ENCODE measurements at places on chromosomes 6 and 20.
A peak's percentile ranks its signal among the peaks of the same experiment; 100 is the strongest.

DNA sequence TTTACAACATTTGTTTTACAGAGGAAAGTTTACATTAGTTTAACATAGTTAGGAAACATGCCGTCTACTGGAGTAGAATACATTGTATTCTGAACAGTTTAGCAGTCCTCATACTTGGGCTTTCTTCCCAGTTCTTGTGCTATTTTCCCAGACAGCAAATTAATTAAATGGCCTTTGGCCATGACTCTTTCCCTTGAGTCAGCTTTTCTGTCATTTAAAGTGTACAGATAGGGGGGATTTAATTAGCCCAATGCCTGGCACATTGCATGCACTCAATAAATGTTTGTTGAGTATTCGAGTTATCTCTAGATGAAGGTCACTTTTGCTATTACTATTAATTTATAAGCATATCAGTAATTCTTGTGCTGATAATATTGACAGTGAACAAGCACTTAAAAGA, 1.6 kb downstream of the TMEM244 start:
- no peak for DNase-seq

DNA sequence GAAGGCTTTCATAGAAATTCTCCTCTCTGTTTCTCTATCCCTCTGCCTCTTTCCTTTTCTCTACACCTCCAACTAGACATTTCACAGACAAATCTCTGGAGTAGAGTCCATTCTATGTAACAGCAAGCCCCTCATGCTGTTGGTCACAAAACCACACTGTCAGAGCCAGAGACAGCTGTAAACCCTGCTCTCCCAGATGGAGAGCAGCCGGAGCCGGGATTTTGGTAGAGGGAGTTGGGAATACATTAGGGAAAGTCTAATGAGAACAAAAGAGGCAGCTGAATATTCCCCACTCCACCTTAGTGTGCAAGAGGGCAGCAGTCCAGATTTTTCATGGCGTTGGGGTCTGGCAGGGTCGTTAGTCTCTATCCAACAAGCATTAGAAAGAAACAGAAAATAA, 68.3 kb upstream of the EDN1 start:
- no peak for DNase-seq

DNA sequence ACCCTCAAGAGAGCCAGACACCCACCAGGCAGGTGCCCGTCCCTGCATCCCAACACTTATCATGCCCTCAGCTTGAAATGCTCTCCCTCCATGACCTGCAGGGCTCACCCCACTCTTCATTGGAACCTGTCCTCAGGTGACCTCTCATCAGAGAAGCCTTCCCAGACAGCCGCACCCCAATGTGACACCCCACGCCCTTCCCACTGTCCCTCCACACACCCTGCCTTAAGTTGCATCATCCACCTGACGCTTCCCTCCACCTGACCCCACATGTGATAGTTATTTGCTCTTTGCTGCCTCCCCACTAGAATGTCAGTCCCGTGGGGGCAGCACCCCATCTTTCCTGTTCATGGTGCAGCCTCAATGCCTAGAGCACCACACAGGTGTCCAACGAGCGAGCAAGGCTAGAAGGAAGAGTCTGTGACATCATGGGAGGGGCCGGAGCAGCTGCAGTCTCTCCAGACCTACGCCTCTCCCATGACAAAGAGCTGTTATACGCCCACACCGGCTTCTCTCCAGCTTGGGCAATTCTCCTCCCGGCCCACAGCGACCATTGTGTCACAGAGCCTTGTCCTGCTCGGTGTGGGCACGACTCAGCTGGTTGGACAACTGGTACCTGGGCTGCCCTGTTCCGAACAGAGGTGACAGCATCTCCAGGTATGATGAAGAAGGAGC, 58.2 kb downstream of the NFATC2 start:
- peak; percentile 91 for DNase-seq

DNA sequence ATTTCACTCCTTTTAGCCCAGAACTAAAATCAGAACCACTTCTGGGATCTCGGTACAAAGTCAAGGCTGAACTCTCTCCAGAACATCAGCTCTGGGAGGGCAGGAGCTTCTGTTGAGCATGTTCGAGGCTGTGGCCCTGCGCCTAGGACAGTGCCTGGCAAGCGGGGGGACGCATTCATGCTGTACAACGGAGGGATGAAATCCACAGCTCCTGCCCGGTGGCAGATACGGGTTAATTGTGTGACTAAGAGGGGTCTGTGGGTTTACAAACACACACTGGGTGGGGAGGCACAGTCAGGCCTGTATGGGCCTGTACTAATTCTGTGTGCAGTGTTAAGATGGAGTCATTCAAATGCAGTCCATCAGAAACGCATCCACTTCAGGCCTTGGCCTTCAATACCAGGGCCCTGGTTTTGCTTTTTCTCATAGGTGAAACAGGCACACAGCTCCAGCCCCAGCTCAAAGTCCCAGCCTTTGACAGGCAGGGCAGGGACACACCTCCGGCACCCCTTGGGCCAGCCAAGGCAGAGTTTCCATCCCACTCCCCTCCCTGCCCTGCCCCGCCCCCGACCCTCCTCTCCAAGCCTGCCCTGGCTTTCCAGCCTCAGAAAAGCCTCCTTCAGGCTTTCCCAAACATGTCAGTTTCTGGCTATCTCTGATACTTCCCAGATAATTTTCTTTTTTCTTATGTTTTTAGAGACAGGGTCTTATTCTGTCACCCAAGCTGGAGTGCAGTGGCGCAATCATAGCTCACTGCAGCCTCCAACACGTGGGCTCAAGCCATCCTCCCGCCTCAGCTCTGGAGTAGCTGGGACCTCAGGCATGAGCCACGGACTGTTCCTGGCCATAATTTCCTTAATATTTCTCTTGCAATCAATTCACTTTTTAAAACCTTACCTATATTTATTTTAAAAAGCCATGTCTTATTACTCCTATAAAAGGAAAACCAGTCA, 109.8 kb downstream of the SULF2 start:
- DNase-seq, result no peak

DNA sequence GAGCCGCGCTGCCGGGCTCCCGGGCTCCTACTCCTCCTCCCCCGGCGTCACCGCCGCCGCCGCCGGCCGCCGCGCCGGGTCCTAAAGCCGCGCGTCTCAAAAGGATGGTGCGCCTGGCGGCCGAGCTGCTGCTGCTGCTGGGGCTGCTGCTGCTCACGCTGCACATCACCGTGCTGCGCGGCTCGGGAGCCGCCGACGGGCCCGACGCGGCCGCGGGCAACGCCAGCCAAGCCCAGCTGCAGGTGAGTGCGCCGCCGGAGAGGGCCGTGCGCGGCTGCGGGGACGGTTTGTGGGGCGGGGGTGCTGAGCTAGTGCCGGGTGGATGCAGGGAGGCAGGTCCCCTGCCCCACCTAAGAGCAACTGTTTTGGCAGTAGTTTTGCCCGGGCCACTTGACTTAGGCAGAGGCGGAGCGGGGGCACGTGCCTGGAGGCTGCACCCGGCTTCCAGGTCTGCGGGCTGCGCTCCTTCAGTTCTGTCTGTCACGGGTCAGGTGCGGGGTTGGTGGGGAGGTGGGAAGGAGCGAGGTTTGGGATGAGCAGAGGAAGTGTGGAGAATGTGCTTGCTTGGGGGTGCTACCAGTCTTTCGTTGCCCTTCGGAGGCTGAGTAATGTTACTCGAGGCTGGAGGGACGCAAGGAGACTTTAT, 722 bp downstream of the ISM1 start:
- DNase-seq, result peak; percentile 88

DNA sequence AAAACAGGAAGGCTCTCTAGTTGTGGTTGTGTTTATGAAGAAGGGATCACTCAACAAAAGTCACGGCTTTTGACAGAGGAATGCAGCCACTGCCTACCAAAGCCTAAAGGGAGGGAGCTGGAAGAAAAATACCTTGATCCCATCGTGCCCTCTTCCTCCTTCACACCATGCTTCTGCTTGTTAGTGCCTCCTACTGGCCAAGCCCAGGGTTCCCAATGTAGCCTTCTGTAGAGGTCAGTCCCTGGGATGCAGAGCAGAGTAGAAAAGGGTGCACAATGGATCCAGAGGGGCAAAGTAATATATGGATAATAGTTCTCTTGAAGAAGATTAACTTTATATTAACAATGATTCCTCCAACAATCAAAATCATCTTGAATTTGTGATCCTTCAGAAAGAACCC, 293.5 kb upstream of the FERMT1 start:
- no peak for DNase-seq

GRCh38 chr6:37207903-37208456, 38.0 kb downstream of the PIM1 start:
- peak; percentile 72 for DNase-seq

DNA sequence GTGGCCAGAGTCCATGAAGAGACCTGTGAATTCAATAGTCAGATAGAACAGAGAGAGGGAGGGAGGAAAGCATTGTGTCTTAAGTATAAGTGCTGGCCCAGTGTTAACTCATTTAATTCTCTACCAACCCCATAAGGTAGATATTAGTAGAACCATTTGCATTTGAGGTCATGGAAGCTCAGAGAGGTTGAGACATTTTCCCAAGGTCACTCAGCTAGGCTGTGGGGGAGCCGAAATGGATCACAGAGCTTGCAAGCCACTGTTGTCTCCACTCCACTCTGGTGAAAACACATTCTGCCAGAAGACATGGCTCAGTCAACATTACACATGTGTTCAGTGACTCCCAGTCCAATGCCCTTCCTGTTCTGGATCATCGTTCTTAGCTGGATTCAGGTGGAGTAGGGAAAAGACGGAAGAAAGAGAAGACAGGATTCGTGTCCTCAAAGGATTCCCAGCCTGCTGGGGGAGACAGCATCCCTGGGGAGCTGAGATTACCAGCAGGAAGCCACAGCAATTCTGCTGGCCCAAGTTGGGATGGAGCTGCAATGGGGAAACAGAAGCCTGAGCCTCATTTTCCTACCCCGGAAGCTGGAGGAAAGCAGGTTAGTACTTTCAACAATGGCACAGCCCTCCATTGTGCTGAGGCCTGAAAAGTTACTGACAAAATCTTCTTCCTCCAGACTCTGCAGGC, 27.0 kb upstream of the MDGA1 start:
- no peak for DNase-seq

DNA sequence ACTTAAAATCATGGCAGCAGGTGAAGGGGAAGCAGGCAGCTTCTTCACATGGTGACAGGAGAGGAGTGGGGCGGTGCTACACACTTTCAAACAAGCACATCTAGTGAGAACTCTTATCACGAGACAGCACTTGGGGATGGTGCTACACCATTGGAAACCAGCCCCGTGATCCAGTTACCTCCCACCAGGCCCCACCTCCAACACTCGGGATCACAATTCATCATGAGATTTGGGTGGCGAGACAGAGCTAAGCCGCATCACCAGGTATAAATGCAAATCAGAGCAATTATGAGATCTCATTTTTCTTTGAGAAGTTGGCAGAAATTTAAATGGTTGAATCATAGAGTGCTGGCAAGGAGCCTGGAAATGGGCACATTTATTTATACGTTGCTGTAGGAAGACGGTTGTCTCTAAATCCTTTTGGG, 31.4 kb downstream of the IGF2R start:
- no peak for DNase-seq

GRCh38 chr20:47857187-47857568, 71.9 kb upstream of the SULF2 start:
- peak; percentile 37 for DNase-seq

DNA sequence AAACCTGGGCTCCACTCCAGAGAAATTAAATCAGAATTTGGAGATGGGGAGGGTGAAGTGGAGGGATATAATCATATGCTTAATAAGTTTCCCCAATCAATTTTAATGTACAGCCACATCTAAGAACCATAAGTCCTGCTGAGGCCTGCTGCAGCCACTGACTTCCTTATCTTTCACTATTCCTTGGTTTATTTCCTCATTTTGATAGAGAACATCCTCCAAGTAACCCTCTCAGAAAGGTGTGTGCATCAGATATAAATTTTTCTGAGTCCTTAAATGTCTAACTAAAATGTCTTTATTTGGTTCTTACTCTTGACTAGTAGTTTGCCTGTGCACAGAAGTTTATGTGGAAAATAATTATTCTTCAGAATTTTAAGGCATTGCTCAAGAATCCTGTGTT, 23.7 kb upstream of the SIRT5 start:
- no peak for DNase-seq

DNA sequence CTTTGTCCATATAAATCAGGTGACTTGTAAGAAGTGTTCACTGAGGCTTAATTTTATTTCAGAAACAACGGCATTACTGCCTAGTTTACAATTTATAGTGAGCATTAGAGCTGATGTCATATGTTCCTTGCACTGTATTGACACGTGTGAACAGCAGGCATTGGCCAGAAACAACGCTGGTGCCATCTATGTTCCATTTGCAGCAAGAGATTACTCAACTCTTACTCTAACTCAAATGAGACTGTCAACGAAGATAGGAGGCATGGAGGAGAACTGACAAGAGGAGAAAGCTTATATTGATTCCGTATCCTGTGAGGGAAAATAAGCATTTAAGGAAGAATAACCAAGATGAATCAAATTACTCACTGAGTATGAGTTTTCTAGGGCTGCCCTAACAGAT, 48.4 kb downstream of the MTFR2 start:
- DNase-seq, result no peak

DNA sequence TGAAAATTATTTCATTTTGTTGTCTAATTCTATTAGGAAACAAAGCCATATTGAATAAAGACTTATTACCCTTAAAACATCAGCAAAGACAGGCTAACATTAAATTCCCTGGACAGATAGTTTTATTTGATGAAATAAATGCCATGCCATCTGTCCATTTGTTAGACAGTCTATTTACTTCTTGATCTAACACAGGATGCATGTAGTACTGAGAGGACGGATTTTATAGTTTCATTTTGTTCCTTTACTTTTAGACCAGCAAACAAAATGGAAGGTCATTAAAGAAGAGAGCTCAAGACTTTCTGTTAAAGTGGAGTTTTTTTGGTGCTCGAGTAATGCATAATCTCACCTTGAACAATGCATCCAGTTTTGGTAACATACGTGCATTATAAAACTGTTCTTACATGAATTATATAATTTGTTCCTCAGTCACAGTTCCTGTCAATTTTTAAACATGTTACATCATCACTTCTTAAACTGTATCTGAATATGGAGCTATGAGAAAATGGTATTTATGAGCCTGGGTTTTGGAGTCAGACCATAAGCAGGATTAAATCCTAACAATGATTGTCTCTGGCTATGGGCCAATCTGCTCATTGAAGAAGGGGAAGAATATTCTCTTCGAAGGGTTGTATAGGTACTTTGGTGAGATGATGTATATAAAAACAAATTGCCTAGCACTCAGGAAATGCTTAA, 46.0 kb downstream of the RFX6 start:
- DNase-seq, result no peak

DNA sequence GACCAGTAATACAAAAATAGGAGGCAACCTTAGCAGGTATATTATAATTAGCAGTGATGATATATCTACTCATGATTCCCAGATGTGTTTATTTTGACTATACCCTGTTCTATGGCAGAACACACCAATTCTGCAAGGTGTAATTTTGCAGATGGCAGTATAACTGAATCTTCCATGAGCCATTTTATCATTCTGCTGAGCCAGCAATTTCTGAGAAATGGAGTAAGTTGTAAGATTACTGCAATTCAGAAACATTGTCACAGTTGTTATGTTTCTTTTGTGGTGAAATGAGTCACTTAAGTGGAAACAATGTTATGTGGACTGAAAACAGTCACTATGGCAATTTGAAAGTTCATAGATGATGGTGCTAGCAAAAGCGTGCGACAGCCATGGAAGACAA, 63.7 kb upstream of the RIMS1 start:
- DNase-seq, result no peak
